ENCODE measurements at places on chromosomes 2 and 18.
A peak's percentile ranks its signal among the peaks of the same experiment; 100 is the strongest.

DNA sequence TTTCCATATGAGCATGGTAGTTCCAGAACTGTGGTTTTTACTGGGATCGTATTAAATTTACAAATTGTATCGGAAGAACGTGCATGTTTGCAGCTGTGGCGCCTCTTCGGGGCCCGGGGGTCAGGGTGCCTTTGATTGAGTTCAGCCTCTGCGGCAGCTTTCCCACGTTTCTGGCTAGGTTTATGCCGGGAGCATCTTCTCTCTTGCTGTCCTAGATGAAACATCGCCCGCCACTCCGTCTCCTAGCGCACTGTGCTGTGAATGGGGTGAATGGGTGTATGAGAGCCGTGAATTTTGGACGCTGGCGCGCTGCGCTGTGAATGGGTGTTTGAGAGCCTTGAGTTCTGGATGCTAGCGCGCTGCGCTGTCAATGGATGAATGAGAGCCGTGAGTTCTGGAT, 12.3 kb downstream of the PDCD1 start:
- DNase-seq, result no peak

DNA sequence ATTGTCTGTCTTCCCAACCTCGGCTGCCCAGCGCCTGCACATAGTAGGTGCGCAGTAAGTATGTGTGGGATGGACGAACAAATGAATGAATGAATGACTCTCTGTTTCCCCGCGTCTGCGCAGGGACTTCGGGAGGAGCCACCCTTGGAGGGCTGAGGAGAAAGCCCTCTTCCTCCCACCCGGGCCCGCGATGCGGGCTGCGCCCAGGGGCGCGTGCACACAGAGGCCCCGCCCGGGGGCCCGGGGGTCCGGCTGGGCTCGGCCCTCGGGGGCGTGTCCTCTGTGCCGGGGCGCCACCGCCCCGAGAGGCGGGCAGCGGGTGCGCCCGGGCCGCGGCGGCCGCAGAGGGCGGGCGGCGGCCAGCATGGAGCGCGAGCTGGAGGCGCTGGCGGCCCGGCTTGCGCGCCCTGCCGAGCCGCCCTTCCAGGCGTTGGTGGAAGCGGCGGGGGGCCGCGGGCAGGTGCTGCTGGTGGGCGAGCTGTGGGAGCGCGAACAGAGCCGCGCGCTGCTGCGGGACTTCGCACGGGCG, at the start of gene C2orf72:
Gene C2orf72, plus strand, starts transcription at position 322 of the 529 bp plus-strand sequence. Its CDS starts 43 bp downstream, at position 365.
- DNase-seq, result no peak

- DNase-seq, result peak; percentile 92
Measured at GRCh38 chr2:33210626-33211025, 263.9 kb downstream of the LTBP1 start.

- no peak for DNase-seq
Measured at GRCh38 chr2:218046238-218046637, 22.8 kb upstream of the RUFY4 start.

DNA sequence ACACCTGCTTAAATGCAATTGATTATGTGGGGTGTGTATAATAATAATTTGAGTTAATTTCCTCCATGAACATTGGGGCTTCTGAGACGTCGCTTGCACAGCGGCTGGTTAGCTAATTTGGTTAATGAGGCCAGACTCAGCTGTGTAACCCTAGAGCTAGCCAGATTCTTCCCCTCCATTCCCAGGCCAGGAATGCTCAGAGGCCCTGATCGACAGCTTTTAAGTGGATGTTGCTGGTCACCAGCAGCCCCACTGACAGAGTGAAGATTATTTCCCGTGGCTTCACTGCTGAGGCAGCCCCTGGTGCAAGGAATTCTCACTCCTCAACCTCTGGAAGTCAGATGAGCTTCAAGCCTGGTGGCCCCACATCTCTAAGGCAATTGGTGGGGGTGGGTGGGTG, 12.4 kb upstream of the EPAS1 start:
- no peak for DNase-seq

- DNase-seq, result no peak
Measured at GRCh38 chr18:53426666-53427184, 797.7 kb downstream of the MBD2 start.

GRCh38 chr2:207459990-207460757, 69.6 kb upstream of the CREB1 start:
- DNase-seq, result no peak

DNA sequence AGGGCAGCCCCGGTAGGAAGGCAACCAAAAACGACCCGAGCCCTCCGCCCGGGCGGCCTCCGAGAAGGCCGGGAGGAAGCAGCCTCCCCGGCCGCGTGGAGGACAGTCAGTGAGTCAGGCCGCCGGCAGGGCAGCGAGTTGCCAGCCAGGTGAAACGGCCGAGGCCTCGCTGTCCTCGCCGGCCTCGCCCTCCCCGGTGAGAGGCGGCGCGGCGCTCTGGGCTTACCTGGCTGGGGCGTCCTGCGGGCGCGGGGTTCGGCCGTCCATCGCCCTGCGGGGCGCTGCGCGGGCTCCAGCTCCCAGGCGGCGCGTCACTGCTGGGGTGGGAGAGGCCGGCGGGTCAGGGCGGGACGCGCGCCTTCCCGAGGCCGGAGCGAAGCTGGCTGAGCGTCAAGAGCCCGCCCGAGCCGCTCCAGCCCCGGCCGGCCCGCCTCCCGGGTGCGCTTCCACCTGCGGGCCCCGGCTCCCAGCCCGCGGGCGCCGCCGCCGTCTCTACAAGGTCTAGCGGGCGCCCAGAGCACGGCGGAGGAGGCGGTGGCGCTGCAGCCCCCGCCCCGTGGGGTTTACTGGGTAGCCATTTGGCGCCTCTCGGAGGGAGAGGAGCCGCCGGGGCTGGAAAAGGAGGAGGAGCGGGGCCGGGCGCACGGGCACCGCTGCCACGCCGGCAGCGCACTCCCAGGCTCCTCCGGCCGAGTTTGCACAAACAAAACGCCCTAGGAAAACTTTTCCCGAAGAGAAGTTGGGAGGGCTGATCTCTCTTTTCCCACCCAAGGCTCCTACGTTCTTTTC, 499 bp downstream of the COBLL1 start:
- DNase-seq, result peak; percentile 52

- no peak for DNase-seq
Measured at GRCh38 chr2:109720380-109721106, 73.6 kb upstream of the RGPD5 start.

DNA sequence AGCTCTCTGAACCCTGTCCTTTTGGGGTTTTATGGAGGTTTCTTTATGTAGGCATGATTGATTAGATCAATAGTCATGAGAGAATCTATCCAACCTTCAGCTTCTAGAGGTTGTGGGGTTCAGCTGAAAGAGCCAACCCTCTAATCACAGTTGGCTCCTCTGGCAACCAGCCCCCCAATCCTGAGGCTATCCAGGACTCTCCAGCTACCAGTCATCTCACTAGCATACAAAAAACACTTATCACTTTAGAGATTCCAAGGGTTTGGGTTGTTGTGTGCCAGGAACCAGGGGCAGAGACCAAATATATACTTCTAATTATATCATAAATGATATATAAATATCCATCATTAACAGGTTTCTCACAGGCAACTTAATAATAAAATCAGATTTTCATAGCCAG, 11.7 kb downstream of the WDPCP start:
- DNase-seq, result no peak

GRCh38 chr2:86037141-86037794, 68.4 kb downstream of the POLR1A start:
- peak; percentile 90 for DNase-seq

- no peak for DNase-seq
Measured at GRCh38 chr18:75863696-75864095, 436.2 kb upstream of the SMIM21 start.

GRCh38 chr2:219530048-219530963, 13.3 kb downstream of the CHPF start:
- DNase-seq, result peak; percentile 95

DNA sequence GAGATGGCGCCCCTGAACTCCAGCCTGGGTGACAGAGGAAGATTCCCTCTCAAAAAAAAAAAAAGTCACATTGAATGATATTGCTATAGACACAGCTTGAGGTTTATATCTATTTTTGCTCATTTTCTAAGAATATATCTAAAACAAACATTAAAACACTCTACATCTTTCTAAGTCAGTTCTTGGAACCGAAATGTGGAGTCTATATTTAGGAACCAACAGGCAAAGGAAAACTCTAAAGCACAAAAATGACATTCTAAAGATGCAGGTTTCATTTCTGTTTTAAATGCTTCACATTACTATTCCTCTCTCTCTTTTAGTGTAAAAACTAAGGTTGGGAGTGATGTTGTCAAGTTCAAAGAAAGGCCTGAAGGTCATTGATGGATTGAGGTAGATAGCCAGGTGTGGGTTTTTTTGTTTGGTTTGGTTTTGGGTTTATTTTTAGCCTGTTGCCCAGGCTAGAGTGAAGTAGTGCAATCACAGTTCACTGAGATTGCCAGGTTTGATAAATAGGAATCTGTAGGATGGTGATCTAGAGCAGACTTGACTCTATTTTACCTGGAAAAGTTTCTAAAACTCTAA, 194.0 kb upstream of the RBBP8 start:
- no peak for DNase-seq

DNA sequence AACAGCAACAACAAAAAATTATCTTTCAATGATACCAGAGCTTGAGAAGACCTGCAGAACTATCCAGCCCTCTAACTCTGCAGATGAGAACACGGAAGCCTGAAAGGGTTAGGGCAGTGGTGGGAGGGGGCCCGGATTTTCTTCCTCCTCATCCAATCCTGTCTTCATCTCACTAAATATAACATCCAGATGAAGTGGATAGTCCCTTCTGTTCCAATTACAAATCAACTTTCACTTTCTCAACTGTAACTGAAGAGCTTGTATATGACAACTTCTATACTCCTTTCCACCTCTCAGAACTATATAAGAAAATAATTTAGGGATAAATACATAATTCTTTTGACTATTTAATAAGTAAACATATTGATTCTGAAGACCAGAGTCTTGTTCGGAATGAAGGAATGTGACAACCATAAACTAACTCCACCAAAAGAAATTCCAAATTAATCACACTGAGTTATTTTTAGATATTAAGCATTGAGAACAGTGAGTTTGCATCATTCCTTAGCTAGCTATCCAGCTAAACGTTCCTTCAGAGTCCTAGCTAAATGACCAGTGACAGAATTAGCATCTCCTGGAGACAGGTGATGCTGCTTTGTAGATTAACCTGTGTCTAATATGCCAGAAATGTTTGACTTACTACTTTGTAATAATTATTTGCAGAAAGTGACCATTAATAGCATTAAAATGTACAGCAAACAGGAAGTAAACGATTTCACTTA, 32.7 kb downstream of the SFT2D3 start:
- peak; percentile 55 for DNase-seq

GRCh38 chr2:179985163-179985820, 21.8 kb downstream of the CWC22 start:
- DNase-seq, result no peak

GRCh38 chr2:207528980-207529329, 807 bp upstream of the CREB1 start:
- DNase-seq, result peak; percentile 43

DNA sequence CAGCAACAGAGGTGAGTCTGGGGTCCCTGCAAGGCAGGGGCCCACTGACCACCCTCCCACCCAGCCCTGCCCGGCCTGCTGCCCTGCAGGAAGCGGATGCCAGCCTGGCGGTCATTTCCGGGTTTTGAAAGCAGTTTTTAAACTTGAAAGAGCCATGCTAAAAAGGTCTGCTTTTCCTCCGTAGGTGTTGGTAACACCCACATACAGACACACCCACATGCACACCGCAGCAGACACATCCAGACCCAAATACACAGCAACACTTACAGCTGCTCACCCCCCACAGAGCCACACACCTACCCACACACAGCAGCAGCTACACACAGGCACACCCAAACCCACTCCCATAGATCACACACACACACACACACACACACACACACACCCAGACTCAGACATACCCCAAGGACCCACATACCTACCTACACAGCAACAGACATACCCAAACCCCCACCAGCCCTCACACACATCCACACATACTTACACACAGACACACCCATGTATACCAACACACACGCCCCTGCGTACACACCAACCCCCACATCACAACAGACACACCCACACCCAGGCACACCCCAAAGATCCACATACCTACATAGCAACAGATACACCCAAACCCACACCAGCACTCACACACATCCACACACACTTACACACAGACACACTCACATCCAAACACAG, 7.6 kb downstream of the ZFP36L2 start:
- DNase-seq, result no peak

DNA sequence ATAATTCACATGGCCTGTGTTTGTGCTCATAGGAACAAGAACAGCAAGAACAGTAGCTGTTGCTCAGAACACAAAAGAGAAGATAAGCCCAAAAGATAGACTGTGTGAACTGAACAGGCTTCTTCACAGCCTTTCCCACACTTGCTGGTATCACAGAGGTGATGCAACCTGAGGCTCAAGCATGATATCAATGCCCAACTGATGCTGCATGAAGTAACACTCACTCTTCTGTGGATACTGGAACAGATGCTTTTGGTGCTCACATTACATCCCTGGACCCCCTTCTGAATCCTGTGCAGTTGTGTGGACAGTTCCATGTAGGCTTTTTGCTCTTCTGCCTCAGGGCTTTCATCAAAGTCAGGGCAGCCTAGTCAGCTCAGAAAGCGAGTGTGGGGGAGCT, 88.4 kb upstream of the RND3 start:
- DNase-seq, result no peak

DNA sequence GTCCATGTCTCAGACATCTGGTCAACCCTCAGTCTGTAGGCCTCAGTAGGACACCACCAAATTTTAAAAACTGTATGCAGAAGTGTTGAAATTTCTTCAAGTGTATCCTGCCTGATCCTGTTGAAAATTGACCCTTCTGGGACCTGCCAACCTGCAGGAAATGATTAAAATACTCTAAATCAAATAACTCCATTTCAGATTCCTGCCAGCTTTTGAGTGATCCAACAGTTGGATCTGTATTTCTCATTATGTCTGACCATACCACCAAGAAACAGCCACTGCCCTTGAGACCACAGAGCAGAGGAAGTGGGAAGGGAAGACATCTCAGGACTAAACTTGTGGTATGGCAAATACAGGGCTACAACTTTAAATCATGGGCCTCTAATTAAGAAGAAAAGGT, 113.4 kb downstream of the ANTXR1 start:
- no peak for DNase-seq

DNA sequence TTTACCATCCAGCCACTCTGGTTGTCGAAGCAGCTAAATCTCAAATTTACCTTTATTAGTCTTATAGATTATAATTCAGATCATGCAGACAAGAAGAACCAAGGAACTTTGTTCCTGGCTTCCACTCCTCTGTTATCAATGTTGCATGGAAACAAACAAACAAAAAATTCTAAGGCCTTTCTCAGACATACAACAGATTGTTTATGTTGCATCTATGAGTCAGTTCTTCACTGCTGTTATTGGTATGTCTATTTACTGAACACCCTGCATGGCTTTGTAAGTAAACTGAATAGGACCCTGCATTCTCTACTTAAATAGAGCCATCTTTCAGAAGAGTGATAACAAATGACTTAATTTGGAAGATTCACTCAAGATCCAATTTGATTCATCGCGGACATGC, 1.6 kb upstream of the ANKRD44 start:
- DNase-seq, result no peak

GRCh38 chr18:62981566-62981965, 266.2 kb downstream of the PHLPP1 start:
- no peak for DNase-seq

DNA sequence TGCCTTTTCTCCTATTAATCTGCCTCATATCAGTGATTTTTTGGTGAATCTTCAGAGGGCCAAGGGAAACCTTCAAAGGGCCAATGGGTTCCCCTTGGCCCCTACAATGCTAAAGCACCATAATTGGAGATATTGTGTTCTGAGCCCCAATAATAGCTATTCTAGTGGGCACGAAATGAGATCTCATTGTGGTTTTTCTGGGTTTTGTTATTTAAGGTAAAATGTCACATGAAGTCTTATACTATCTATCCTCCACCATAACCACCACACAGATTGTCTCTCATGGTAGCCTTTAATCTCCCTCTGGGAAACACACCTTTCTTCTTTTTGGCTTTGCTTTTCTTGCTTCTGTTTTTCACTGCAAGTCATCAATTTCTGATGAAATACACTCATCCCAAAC, 152.8 kb downstream of the B3GNT2 start:
- no peak for DNase-seq

Data from AG08395 (cell line).